ENCODE measurements at places on chromosomes 11 and 22.

DNA sequence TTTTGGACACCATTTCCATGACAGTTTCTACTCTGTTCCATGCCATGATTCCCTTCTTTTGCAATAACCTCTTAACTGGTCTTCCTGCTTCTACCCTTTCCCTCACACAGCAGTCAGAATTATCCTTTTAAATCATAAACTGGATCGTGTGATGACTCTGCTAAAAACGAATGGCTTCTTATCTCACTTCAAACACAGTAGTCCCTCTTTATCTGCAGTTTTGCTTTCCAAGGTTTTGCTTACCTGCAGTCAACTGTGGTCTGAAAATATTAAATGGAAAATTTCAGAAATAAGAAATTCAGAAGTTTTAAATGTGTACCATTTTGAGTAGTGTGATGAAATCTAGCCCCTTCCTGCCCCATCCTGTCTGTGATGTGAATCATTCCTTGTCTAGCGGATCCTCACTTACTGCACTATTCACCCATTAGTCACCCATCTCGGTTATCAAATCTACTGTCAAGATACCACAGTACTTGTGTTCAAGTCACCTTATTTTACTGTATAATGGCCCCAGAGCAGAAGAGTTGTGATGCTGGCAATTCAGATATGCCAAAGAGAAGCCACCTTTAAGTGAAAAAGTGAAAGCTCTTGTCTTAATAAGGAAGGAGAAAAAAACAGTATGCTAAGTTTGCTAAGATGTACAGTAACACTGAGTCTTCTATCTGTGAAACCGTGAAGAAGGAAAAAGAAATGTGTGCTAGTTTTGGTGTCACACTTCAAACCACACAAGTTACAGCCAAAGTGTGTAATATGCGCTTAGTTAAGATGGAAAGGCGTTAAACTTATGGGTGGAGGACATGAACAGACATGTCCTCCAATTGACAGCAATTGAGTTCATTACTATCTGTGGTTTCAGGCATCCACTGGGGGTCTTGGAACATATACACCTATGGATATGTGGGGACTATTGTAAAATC lies 283.0 kb downstream of the DDX10 start:
- DNase-seq = no peak

- DNase-seq = no peak
Measured at GRCh38 chr11:106471276-106471675, 393.8 kb downstream of the AASDHPPT start.

GRCh38 chr22:46935506-46936377 lies 173.3 kb downstream of the TBC1D22A start:
- no peak for DNase-seq

DNA sequence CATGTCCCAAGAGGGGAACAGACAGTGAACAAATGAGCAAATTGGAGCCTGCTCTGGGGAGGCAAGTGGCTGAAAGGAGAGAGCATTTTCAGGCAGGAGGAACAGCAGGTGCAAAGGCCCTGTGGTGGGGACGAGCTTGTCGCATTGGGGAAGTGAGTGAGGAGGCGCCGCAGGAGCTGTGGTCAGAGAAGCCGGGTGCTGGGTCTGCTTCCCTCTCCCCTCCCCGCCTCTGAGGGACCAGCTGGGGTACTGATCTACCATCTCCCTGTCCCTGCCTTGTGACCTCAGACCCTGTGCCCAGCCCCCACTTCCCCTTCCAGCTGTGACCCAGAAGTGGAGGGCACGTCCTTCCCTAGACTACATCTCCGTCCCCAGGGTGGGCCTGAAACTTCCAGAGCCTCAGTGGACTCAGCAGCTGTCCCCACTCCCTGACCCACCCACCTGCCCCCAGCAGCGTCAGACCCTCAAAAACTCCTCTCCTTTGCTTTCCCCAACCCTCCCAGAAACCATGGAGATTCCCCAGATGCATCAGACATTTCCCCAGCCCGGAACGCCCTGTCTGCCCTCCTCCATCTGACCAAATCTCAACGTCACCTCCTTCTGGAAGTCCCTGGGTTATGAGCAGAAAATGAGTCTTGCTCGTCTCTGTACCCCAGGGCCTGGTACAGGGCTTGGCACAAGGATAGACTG lies 19.7 kb upstream of the PDGFB start:
- no peak for DNase-seq

DNA sequence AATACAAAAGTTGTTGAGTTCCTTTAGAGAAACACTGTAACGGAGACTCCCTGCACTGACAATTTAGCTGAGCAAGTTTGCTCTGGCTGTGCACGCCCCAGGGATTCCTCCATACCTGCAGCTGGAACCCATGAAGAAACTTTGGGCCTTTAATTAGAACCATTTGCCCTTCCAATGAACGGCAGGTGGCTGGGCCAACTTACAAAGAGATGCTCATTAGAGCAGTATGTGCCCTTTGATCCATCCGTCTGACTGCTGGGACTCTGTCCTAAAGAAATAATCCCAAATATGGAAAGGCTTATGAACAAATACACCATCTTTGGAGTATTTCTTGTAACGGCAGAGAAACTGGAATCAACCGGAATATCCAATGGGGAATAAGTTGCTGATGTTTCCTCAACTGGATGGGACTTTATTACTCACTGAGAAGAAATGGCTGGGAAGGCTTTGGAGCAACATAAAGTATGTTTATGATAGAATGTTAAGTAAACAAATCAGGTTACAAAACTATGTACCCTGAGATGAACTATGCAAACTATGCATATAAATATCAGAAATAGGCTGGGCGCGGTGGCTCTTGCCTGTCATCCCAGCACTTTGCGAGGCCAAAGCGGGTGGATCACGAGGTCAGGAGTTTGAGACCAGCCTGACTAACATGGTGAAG lies 24.4 kb upstream of the FBLN1 start:
- no peak for DNase-seq

DNA sequence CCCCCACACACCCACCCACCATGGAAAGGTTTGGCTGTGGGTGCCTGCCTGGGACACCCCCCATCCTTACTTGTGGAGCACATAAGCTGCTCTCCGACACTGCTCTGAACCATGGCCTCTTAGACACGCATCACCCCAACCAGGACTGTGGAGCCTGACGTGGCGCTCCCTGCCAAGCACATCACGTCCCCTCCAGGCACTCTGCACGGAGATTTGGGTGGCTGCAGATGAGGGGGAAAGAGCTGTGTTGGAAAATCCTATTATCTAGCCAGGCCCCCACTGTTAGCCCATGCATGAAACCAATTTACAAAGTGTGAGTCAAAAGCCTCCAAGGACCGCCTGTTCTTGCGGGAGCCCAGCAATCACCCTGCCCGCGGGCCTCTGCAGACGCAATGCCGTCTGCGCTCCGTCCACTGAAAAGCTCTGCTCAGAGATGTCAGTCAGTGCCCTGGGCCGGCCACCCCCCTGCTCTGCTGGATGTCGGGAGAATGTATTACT lies 163.4 kb upstream of the NECTIN1 start:
- DNase-seq = no peak

- DNase-seq = no peak
Measured at GRCh38 chr11:34300926-34301295, 56.9 kb downstream of the ABTB2 start.

- DNase-seq = no peak
Measured at GRCh38 chr22:36284171-36284571, 31.2 kb downstream of the APOL1 start.

- DNase-seq = no peak
Measured at GRCh38 chr22:39267974-39268373, 23.2 kb upstream of the PDGFB start.

DNA sequence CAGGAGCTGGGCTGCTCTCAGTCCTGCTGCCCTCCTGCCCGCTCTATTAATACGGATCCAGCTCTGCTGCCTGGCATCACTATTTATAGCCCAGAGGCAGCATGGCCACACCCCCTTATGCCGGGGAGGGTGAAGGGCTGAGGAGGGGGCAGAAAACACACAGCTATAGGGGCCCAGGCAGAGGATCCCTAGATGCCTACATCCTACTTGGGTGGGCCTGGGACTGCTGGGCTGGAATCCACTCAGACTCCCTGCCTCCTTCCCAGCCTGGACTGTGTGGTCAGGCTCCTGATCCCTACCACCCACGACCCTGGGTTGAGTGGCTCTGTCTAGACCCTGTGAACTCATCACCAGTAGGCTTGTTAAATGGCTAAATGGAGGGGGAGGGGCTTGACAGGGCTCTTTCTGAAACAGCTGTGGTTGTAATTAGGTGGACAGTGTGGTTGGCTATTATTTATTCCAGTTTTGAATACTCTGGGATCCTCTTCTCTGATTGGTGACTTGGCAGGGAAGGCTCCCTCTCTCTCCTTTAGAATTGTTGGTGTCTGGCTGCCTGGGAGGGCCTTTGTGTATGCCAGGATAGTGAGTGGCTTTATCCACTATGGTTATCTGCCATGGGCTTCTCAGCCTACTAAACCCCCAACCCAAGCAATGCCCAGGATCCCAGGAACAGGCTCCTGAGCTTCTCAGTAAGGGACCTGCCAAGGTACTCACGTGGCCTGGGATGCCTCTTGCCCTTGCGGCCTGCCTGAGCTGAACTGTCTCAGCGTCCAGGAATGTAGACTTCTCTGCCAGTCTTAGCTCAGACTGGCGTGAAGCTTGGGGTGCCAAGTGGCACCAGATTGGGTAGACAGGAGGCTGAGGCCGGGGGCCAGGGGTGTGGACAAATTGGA lies 15.2 kb downstream of the PHLDB1 start:
- DNase-seq = peak; percentile 86

- DNase-seq = no peak
Measured at GRCh38 chr11:70378506-70379134, 19.7 kb upstream of the CTTN start.

DNA sequence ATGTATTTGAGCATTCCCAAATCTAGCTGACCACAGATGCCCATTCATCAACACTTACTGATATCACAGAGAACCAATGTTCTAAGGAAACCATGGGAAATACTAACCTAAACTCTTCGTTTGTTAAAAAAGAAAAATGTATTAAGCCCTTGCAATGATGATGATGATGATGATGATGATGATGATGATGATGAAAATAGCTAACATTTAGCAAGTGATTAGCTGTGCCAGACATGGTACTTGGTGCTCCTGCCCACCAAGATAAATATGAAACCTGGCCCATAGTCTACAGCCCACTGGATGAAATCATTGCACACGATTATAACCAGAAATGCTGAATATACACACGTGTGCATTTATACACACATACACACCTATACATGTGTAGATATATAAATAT lies 37.5 kb downstream of the SMCO4 start:
- no peak for DNase-seq

DNA sequence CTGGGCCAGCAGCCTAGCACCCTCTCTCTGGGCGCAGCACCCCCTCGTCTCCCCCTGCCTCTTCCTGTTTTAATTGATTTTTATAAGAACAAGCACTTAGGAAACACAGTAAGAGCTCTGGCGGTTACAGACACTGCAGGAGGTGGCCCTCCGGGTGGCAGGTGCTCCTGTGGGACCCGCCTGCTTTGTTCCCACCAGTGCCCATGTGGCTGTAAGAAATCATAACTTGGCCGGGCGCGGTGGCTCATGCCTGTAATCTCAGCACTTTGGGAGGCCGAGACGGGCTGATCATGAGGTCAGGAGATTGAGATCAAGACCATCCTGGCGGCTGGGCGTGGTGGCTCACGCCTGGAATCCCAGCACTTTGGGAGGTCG lies 18.4 kb downstream of the TSPAN4 start:
- DNase-seq = no peak

- no peak for DNase-seq
Measured at GRCh38 chr11:47854667-47855066, 6.5 kb upstream of the NUP160 start.

- DNase-seq = no peak
Measured at GRCh38 chr11:57294225-57295131, 30.3 kb downstream of the TNKS1BP1 start.

GRCh38 chr11:13884158-13884799 lies 78.2 kb upstream of the SPON1 start:
- DNase-seq = no peak

DNA sequence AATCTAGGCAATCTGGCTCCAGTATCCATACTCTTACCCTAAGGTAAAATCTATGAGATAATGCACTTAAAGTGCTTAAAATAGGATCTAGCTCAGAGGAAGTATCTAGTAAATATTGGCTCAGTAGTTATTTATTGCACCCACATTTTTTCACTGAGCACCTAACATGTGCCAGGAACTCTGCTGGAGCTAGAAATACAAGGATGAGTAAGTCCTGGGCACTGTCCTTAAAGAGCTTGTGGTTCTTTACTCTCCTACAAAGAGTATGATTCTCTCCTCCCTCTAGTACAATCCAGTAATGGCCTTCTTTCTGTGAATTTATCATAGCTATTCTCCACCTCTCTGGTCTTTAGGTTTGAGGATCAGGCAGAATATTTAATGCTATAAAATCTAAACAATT lies 59.2 kb downstream of the DEUP1 start:
- no peak for DNase-seq

DNA sequence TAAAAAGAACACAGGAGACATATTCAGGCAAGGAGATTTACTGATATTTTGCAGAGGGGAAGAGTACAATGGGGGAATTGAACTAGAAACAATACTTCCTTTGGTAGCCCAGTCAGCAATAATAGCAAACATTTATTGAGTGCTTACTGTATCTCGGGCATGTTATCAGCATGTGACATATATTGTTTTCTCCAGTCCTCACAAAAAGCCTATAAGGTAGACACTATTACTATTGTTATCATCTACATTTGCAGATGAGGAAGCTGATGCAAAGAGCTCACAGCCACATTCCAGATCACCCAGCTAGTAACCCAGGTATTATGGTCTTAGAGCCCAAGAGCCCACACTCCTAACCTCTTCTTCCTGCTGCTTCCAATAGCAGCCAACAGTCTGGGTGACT lies 27.9 kb downstream of the NAV2 start:
- DNase-seq = no peak

DNA sequence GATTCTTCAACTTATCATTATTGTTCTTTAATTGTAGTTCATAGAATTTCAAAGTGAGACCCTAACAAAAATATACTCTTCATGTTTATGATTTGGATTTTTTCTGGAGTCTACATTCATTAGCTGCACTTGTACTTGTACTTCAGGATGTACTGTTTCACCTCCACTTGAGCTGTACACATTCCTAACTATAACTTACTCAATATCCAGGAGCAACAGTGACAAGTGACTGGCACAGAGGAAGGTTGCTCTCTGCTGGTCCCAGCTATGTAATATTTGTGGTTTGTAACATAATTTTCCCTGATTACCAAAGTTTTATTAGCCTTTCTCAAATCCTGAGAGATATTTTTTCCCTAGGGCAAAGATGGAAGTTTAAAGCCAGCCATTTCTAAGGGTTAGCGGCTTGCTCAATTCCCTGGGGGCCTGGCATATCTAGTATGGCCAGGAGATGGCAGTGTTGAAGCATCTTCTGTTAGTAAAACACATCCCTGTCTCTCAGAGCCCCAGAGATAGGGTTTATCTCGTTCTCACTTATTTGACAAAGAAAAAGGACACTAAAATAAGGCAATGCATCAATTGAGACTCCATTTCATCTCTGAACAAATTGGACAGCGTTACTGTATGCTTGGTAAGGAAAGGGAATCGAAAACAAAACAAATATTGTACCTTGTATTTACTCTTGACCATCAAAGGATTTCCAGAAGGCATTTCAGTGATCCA lies 14.2 kb downstream of the OR52A5 start:
- DNase-seq = no peak
